Smooth muscle cell of the umbilical artery (primary cell): ENCODE measurements at places on chromosomes 16 and 17. TPM values are rescaled to one million over a fixed set of nuclear protein-coding genes. Genes with fewer than 3 reads are reported as not detected.

The RILP gene
- total RNA-seq, result 3.5 and 3.9 TPM in 2 replicates

The HSD11B2 gene
- total RNA-seq, result 0.59 TPM in 1 of 2 replicates, not detected in the other

The GINS2 gene
- 0.89 and 4.4 TPM in 2 replicates for total RNA-seq

The PMFBP1 gene
- total RNA-seq, result 0.46 TPM in 1 of 2 replicates, not detected in the other

The TBC1D3H gene
- not detected in 2 replicates for total RNA-seq

The TBC1D28 gene
- total RNA-seq, result not detected in 2 replicates

The TBC1D3 gene
- total RNA-seq, result not detected in 2 replicates

The PPP1R27 gene
- 0.09 TPM in 1 of 2 replicates, not detected in the other for total RNA-seq

The RABEP1 gene
- 55.2 and 70.9 TPM in 2 replicates for total RNA-seq

The GGA2 gene
- 30.0 and 44.7 TPM in 2 replicates for total RNA-seq

The EME1 gene
- total RNA-seq, result 0.59 and 4.3 TPM in 2 replicates

The AKAP1 gene
- total RNA-seq, result 11.9 and 14.7 TPM in 2 replicates

The NAA60 gene
- total RNA-seq, result 12.5 and 17.5 TPM in 2 replicates

The DNAH17 gene
- total RNA-seq, result 0.30 TPM in 1 of 2 replicates, not detected in the other

The KRT25 gene
- not detected in 2 replicates for total RNA-seq

The ANKRD11 gene
- 68.9 and 105 TPM in 2 replicates for total RNA-seq
